HFFc6 (cell line): ENCODE measurements at places on chromosomes 1 and 21. TPM values are rescaled to one million over a fixed set of nuclear protein-coding genes. Genes with fewer than 3 reads are reported as not detected.

EXTL1 gene
- total RNA-seq = 8.7 to 23.6 TPM (median 22.9 TPM) in 3 replicates

SGIP1 gene
- total RNA-seq = 47.5 to 72.0 TPM (median 71.8 TPM) in 3 replicates

DIRAS3 gene
- 1.1 to 3.1 TPM (median 2.2 TPM) in 3 replicates for total RNA-seq

RGS1 gene
- total RNA-seq = not detected in 3 replicates

LCE3E gene
- not detected in 3 replicates for total RNA-seq

LHX8 gene
- total RNA-seq = not detected in 2 replicates

KCNQ4 gene
- total RNA-seq = not detected in 3 replicates

GRCh38 chr1:16187748-16188401 is 24.6 kb downstream of the ARHGEF19 start:
- DNase-seq = peak; percentile 84
- no peak overlapping the region for H3K4me3 ChIP-seq
- peaks cover 48% of the 10 kb centered on the region for H3K4me1 ChIP-seq
- peak overlapping the region; percentile 71 for H3K27ac ChIP-seq
- H3K36me3 ChIP-seq = no peaks in the 10 kb centered on the region

GRCh38 chr1:207500306-207500705 is 4.3 kb downstream of the CR1 start:
- H3K4me3 ChIP-seq = no peak overlapping the region
- no peaks in the 10 kb centered on the region for H3K36me3 ChIP-seq
- H3K4me1 ChIP-seq = peaks cover 6% of the 10 kb centered on the region; the same call in 1 of the 2 replicates
- H3K27me3 ChIP-seq = peaks cover 21% of the 10 kb centered on the region

DNA sequence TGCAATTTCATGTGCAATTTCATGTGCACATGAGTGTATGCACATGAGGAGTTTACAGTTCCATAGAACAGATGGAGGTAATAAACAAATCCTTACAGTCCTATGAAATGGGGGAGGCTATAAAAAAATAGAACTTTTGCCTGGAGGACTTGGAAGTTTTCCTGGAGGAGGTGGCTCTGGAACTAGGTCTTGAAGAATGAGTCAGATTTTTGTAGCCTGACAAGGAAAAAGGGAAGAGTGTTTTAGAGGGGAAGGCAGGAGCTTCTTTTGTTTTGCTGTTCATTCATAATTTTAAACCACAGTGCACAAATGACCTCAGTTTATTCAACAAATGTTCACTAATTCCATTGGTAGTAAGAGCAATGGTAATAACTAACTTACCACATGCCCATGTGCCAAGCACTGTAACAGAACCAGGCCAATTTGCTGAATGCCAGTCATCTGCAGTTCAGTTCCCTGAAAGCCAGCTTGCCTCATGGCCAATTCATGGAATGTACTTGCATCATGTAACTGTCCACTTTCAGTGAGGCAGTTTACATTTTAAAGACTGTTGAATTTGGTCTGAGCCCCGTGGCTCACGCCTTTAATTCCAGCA is 2.7 kb downstream of the DIO1 start:
- peak; percentile 85 for DNase-seq
- no peaks in the 10 kb centered on the region for H3K36me3 ChIP-seq
- peak overlapping the region; percentile 25; the same call in 1 of the 2 replicates for H3K4me3 ChIP-seq
- peak overlapping the region; percentile 89 for H3K27ac ChIP-seq
- peaks cover 2% of the 10 kb centered on the region; the same call in 1 of the 2 replicates for H3K27me3 ChIP-seq

- no peaks in the 10 kb centered on the region; the same call in 1 of the 2 replicates for H3K36me3 ChIP-seq
- no peak overlapping the region for H3K4me3 ChIP-seq
- H3K27ac ChIP-seq = no peak overlapping the region
- no peaks in the 10 kb centered on the region for H3K27me3 ChIP-seq
- H3K4me1 ChIP-seq = no peaks in the 10 kb centered on the region
These were observed 104.8 kb upstream of the GRIK1 start for GRCh38 chr21:30044447-30045064.

- peaks cover 5% of the 10 kb centered on the region; the same call in 1 of the 2 replicates for H3K36me3 ChIP-seq
- H3K27ac ChIP-seq = no peak overlapping the region
- DNase-seq = no peak
These were observed 33.5 kb upstream of the MRPS6 start for GRCh38 chr21:34039678-34040382.

- no peaks in the 10 kb centered on the region for H3K36me3 ChIP-seq
- no peak overlapping the region for H3K27ac ChIP-seq
- no peaks in the 10 kb centered on the region for H3K4me1 ChIP-seq
These were observed 347.4 kb downstream of the PTPRU start for GRCh38 chr1:29583727-29584126.

GRCh38 chr1:27007909-27008582 is 4.6 kb downstream of the TENT5B start:
- peaks cover 60% of the 10 kb centered on the region for H3K4me1 ChIP-seq
- peaks cover 34% of the 10 kb centered on the region for H3K27me3 ChIP-seq

GRCh38 chr1:234731569-234732085 is 121.6 kb upstream of the IRF2BP2 start:
- peak overlapping the region; percentile 47 for H3K4me3 ChIP-seq
- peak overlapping the region; percentile 93 for H3K27ac ChIP-seq
- H3K36me3 ChIP-seq = no peaks in the 10 kb centered on the region; the same call in 1 of the 2 replicates
- peaks cover 60% of the 10 kb centered on the region for H3K4me1 ChIP-seq
- no peak for DNase-seq

GRCh38 chr1:157099633-157100009 is at the start of gene ETV3L:
Gene ETV3L (minus strand): TSS chr1:157099808. CDS start chr1:157099523, 285 bp downstream.
- H3K36me3 ChIP-seq = no peaks in the 10 kb centered on the region
- DNase-seq = no peak
- peaks cover 11% of the 10 kb centered on the region for H3K4me1 ChIP-seq
- H3K4me3 ChIP-seq = no peak within 1 kb of the TSS
- peaks cover 10% of the 10 kb centered on the region for H3K27me3 ChIP-seq
- no peak within 1 kb of the TSS for H3K27ac ChIP-seq

GRCh38 chr1:204130981-204131892 is 20.6 kb downstream of the ETNK2 start:
- peak overlapping the region; percentile 97 for H3K27ac ChIP-seq
- peak overlapping the region; percentile 68 for H3K4me3 ChIP-seq
- no peaks in the 10 kb centered on the region for H3K36me3 ChIP-seq
- DNase-seq = peak; percentile 90
- peaks cover 5% of the 10 kb centered on the region; the same call in 1 of the 2 replicates for H3K27me3 ChIP-seq

GRCh38 chr21:38773099-38774061 is 32.3 kb upstream of the ETS2 start:
- H3K27ac ChIP-seq = peak overlapping the region; percentile 95
- DNase-seq = peak; percentile 97
- H3K4me1 ChIP-seq = peaks cover 69% of the 10 kb centered on the region

DNA sequence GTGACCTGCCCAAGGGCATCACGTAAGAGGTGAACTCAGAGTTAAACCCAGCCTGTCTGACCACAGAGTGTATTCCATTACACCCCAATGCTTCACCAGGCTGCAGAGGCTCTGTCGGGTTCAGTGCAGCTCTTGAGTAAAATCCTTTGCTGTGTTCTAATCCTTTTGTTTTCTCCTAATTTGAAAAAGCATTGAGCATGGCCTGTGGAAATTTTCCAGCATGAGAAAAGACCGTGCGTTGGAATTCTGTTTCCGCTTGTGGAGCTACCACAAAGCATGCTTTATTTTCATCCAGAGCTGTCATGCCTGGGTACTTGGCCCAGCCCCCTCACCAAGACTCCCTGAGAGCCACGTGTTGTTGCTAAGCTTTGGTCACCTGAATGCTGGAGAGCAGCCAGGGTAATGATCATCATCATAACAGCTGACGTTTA is 317.6 kb downstream of the PRDM2 start:
- no peaks in the 10 kb centered on the region for H3K36me3 ChIP-seq
- DNase-seq = no peak
- H3K27me3 ChIP-seq = no peaks in the 10 kb centered on the region
- no peak overlapping the region for H3K4me3 ChIP-seq

GRCh38 chr1:29322861-29323585 is 86.7 kb downstream of the PTPRU start:
- no peak overlapping the region for H3K4me3 ChIP-seq
- no peak for DNase-seq
- H3K4me1 ChIP-seq = no peaks in the 10 kb centered on the region

DNA sequence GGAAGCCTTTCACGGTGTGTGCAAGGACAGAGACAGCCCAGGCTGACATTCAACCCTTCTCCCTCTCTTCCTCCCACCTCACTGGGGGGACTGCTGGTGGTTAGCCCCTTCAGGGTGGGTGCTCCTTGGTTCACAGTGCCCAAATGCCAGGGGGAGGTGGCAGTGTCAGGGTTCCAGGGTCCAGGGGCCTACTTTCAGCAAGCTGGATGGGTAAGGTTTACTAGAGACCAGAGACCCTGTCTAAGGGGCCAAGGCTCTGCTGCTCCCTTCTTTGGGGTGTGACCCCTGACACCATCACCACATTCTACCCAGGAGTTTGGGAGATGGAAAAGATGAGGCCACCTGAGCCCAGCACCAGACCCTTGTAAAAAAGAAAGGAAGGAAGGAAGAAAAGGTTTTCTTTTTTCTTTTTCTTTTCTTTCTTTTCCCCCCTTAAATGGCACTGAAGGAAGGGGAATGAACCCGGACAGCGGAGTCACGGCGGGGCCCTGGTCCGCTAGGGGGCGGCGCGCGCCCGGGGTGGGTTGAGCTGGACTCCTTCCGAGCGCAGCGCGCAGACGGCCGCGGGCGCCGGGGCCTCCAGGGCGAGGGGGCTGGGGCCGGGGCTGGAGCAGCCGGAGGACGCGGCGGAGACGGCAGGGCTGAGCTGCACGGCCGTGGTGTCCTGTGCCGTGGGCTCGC is 18.8 kb downstream of the KNCN start:
- H3K4me3 ChIP-seq = no peak overlapping the region
- no peaks in the 10 kb centered on the region for H3K36me3 ChIP-seq
- H3K27ac ChIP-seq = no peak overlapping the region
- H3K27me3 ChIP-seq = peaks cover 46% of the 10 kb centered on the region

GRCh38 chr1:235002706-235003300 is 125.8 kb downstream of the TOMM20 start:
- no peaks in the 10 kb centered on the region for H3K36me3 ChIP-seq
- no peak overlapping the region for H3K27ac ChIP-seq
- H3K4me1 ChIP-seq = peaks cover 11% of the 10 kb centered on the region
- H3K4me3 ChIP-seq = no peak overlapping the region
- H3K27me3 ChIP-seq = peaks cover 2% of the 10 kb centered on the region
- DNase-seq = no peak

DNA sequence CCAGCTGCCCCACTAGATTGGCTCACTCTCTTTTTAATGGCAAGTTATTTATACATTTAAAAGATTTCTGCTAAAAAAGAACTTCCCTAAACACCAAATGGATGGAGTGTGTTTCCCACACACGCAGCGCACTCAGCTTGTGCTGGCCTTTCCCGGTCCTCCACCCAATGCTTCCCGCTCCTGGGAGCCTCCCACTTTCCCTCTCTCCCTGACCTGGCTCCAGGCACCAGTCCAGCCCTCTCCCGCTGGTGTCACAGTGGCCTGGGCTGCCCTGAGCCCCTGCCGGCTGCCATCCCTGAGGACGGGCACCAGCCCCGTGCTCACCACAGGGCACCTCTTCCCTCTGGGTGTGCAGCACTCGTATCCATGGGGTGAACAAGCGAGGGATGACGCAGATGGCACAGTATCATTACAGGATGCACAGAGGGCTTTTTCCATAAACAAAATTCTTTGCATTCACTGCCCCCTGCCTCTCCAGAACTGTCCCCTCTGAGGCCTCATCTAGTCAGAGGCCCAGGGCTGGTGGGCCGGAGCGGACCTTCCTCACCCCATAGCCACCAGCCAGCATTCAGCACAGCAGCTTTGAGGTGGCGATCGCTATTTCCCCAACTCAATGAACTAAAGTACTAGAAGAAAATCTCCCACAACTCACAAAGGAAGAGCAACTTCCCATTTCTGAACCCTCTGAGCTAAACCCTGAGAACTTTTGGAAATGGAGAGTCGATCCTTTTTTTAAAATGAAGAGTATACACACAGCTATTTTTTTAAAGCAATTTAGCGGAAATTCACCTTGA is 68.5 kb downstream of the SLC37A1 start:
- no peak for DNase-seq
- H3K27me3 ChIP-seq = no peaks in the 10 kb centered on the region
- H3K4me3 ChIP-seq = no peak overlapping the region
- peaks cover 6% of the 10 kb centered on the region; the same call in 1 of the 2 replicates for H3K36me3 ChIP-seq
- H3K27ac ChIP-seq = no peak overlapping the region

DNA sequence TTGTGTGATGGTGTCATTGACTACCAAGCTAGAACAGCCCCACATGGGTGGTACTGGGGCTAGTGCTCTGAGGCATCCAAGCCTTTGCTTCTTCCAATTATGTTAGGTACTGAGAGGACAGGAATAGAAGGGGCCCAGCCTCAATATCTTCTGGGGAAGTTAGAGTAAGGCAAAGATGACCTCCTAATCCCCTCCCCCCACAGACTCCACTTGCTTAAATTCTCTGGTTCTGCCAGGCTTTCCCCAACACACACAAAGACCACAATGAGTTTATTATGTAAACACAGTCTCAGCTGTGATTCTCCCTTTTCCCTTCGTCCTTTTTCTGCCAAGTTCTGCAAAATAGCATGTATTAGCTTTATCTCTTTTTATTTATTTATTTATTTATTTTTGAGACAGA is 3.1 kb upstream of the TACSTD2 start:
- peaks cover 12% of the 10 kb centered on the region for H3K36me3 ChIP-seq
- no peak overlapping the region for H3K27ac ChIP-seq
- H3K4me1 ChIP-seq = peaks cover 66% of the 10 kb centered on the region
- peaks cover 27% of the 10 kb centered on the region for H3K27me3 ChIP-seq

DNA sequence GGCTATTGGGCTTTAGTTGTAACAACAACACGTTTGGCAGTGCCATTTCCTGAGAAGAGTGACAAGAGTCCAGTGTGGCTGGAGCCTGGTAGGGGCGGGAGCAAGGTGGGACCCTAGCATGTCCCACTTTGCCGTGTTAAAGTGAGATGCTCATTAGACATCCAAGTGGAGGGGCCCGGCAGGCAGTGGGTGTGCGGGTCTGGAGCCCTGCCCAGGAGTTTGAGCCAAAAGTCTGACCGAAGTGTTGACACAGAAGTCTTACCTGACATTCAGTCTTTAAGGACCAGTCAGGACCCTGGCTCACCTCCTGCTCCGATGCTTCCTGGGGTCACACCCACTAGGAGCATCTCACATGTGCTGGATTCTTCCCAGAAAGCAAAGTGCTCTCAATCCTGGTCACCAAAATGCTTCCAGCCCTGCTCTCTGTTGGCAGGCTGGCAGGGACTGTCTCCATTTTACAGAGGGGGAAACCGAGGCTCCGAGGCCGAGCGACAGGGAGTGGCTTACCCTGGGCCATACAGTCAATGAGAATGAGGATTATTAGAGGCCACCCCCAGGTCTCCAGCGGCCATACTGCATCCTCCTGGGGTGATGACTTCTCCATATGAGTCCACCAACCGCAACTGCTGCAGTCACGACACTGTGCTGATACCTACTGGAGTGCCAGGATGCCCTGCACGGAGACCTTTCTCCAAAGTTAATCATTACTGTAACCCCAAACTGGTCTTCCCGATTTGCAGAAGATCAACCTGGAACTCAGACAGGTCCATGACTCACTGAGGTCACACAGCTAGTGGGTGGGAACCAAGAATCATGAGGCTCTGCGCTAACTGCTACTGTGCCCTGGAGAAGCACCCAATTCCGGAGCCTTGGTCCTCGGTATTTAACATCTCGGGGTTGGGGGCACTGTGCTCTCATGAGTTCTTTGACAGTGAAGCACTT is 112.7 kb downstream of the PRDM2 start:
- no peak for DNase-seq
- no peak overlapping the region for H3K27ac ChIP-seq
- no peaks in the 10 kb centered on the region; the same call in 1 of the 2 replicates for H3K36me3 ChIP-seq
- no peak overlapping the region for H3K4me3 ChIP-seq

- no peaks in the 10 kb centered on the region for H3K36me3 ChIP-seq
- no peak overlapping the region for H3K27ac ChIP-seq
- DNase-seq = no peak
These were observed 79.8 kb downstream of the OMA1 start for GRCh38 chr1:58466630-58467241.

- H3K27ac ChIP-seq = peak overlapping the region; percentile 25
- H3K4me1 ChIP-seq = peaks cover 36% of the 10 kb centered on the region
- H3K27me3 ChIP-seq = peaks cover 2% of the 10 kb centered on the region
- no peak for DNase-seq
- 0 out of 2 replicates have a peak, but pooled peaks cover 4% of the 10 kb centered on the region for H3K36me3 ChIP-seq
These were observed 30.8 kb upstream of the CPLANE2 start for GRCh38 chr1:16267690-16268180.
